ENCODE measurements at places on chromosomes 2 and 18.
A peak's percentile ranks its signal among the peaks of the same experiment; 100 is the strongest.

- DNase-seq = no peak
These were observed 180.2 kb upstream of the TWIST2 start for GRCh38 chr2:238667639-238668038.

GRCh38 chr2:172806493-172806892, 70.8 kb downstream of the RAPGEF4 start:
- no peak for DNase-seq

GRCh38 chr2:228689053-228689452, 507.6 kb upstream of the SPHKAP start:
- DNase-seq = no peak

GRCh38 chr2:99554238-99554637, 64.4 kb upstream of the REV1 start:
- no peak for DNase-seq

- DNase-seq = no peak
These were observed 75.8 kb downstream of the ACTR3 start for GRCh38 chr2:113965644-113966043.

DNA sequence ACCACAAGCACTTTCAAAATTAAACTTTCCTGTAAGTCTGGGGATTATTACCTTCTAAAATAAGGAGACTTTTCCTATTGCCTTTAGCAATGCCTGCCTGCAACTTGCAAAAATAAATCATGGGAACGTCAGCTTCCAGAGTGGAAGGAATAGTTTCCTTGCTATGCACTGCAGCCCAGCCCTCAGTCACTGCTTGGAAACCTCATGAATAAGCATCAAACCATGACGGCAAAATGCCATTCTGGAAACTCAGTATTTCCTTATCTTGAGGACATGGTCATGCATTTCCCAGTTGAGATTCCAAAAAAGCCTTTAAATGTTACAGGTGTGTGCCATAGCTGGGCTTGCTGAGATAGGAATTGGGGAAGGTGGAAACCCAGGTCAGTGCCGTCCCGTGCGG, 84.2 kb upstream of the OTOS start:
- no peak for DNase-seq

DNA sequence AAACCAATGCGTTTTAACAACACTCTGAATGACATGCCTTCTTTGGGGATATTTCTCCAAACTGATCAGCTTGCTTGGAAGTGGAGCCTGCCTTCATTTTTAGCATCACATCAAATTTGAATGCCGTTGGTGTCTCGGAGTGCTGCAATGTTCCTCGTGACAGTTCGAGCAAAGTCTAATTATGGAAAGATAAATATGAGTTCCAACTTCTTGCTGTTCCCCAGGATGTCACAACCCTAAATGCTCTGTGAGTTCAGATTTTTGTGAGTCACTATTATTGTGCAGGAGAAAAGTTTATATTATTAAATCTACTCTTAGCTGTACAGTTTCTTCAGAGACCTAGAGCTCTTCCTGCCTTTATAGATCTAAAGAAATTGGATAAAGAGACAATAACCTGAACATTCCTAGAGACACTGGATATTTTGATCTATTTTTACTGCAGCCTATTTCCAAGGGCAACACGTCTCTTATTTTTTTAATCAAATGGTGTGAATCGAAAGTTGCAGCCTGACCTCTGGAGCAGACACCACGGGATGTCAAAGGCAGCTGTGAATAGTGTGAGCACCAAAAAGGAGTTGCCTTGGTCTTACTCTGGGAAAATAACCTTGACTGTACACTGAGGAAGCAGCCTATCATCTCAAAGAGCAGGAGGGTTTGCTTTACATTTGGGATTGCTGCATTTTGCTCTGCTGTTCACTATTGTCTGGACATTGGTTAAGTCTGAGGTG, 330.1 kb downstream of the TDRD15 start:
- no peak for DNase-seq

- DNase-seq = no peak
These were observed 69.0 kb upstream of the LMAN1 start for GRCh38 chr18:59428018-59428417.

GRCh38 chr2:100982431-100982861, 19.6 kb upstream of the RPL31 start:
- DNase-seq = no peak

- no peak for DNase-seq
These were observed 8.1 kb downstream of the GCFC2 start for GRCh38 chr2:75702593-75702992.

DNA sequence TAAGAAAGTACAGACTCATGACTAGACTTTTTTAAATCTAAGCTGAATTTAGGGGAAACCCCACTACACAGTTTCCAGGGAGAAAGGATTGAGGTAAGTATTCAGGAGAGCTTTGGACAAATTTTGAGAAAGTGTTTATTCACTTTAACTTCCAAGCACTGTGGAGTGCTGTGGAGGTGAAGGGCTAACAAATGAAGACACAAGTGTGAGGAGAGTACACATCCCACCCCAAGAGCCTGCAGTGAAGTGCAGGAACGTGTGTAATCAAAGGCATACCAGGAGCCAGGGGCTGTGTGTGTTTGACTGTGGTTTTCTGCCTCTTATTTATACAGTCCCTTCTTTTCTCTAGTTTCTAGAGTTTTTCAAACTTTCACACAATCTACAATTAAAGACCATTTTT, 118.3 kb downstream of the CMPK2 start:
- DNase-seq = no peak

- no peak for DNase-seq
These were observed 109.6 kb downstream of the COLEC12 start for GRCh38 chr18:390741-391478.

GRCh38 chr18:48546396-48546795, 7.6 kb downstream of the CTIF start:
- no peak for DNase-seq

GRCh38 chr2:217035967-217036366, 176.1 kb upstream of the TNP1 start:
- DNase-seq = no peak

GRCh38 chr2:208025037-208025813, at the start of gene PLEKHM3:
Gene PLEKHM3, minus strand, starts transcription at chr2:208025527. Its CDS starts 23,888 bp downstream, at chr2:208001639.
- peak; percentile 71 for DNase-seq

GRCh38 chr2:85785027-85785822, 31.4 kb downstream of the ATOH8 start:
- no peak for DNase-seq

DNA sequence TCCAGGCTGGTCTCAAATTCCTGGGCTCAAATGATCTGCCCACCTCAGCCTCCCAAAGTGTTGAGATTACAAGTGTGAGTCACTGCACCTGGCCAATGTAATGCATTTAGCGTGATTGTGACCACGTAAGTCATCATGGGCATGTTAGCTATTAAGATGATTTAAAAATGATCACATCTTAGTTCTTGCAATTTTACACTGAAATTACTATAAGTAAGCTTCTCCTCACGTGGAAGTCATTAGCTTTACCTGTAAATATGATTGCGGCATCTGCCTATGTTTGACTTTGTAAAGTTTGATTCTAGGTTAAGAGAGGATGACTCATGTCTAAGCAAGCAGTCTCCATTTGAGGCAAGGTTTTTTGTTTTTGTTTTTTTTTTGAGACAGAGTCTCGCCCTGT, 85.5 kb downstream of the PMAIP1 start:
- DNase-seq = no peak

All from stimulated activated CD4-positive, alpha-beta T cell treated with anti-CD3 and anti-CD28 coated beads, Interleukin-12 subunit alpha, Interleukin-12 subunit beta, amount 100 ng/mL, for 24 hours (primary cell).